T-helper 17 cell (primary cell): ENCODE measurements at places on chromosomes 12 and 14.

DNA sequence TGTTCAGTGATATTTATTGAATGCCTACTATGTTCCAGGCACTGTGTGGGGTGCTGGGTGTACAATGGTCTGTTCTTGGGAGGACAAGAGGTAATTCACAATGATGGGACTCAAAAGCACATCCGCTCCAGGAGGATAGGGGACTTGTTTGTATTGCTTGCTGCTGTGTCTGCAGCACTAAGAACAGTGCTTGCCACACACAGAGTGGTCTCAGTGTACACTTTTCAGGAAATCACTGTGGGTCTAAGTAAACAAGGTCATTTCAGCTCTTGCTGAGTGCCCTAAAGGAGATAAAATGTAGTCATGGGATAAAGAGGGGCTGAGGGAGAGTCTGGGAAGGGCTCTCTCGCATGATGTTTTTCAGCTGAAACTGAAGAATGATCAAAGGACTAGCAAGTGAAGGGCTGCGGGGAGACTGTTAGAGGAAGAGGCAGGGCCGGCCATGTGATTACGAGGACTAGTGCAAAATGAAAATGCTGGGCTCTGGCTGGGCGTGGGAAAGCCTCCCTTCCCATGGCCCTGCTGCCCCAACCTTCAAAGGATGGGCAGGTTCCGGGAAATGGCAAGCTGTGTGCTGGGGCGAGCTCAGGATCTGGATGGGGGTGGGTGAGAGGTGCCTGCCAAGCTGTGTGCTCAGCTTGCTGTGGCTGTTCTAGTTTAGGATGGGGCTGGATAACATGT is 39.1 kb downstream of the ADCK1 start:
- H3K4me3 ChIP-seq: no peak overlapping the region
- peaks cover 4% of the 10 kb centered on the region for H3K36me3 ChIP-seq
- no peaks in the 10 kb centered on the region for H3K27me3 ChIP-seq
- H3K4me1 ChIP-seq: peaks cover 9% of the 10 kb centered on the region

- DNase-seq: no peak
- no peak overlapping the region for H3K4me3 ChIP-seq
These were observed 34.2 kb upstream of the RNASE1 start for GRCh38 chr14:20836668-20837338.

DNA sequence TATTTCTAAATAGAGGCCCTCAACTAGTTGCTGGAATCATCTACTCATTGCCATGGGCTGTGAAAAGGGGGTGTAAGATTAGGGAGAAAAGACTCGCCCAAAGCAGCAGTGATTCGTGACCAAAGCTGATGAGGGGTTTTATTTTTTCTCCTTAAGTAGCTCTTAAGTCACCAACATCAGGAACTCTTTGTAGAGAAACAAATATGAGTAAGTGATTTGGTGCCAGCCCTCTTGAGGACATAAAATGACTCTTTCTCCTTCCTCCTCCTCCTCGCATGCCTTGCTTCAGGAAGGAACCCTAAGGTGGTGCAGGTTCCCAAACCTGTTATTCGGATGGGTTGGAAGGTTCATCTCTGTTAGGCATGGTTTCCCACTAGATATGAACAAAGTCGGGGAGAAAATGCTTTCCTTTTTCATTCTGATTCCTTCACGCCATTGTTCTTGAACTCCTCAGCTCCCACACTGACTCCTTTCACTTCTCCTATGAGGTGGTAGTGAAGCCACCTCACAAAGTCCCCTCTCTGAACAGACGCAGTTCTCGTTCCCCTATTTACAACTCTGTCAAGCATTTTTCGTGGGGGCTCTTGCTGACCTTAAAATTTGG is 113.4 kb downstream of the ETV6 start:
- peaks cover 2% of the 10 kb centered on the region for H3K36me3 ChIP-seq
- no peaks in the 10 kb centered on the region for H3K27me3 ChIP-seq
- peaks cover 65% of the 10 kb centered on the region for H3K4me1 ChIP-seq
- DNase-seq: no peak

DNA sequence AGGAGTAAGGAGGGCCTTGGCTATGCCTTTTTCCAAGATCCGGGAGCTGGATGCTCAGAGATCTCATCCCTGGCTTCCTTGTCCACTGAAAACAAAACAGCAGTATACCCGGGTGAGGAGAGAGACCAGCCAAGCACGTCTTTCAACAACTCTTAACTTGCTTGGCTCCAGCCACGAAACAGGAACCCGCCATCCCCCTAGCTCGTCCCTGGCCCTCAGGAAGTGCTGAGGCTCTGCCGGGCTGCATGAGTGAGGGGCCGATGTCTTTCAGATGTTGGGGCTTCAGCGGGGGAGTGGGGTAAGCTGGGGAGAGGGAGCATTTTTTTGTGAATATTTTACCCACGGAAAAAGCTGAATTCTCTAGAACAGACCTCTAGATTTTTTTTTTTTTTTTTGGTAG is 231.1 kb downstream of the CACNA1C start:
- H3K27ac ChIP-seq: no peak overlapping the region
- H3K27me3 ChIP-seq: peaks cover 59% of the 10 kb centered on the region
- no peak overlapping the region for H3K4me3 ChIP-seq
- DNase-seq: no peak
- no peaks in the 10 kb centered on the region for H3K36me3 ChIP-seq

GRCh38 chr12:76259660-76260389 is 88.4 kb downstream of the BBS10 start:
- no peak overlapping the region for H3K4me3 ChIP-seq
- DNase-seq: no peak
- no peak overlapping the region for H3K27ac ChIP-seq
- no peaks in the 10 kb centered on the region for H3K4me1 ChIP-seq

GRCh38 chr14:96051642-96052540 is 12.7 kb downstream of the C14orf132 start:
- peaks cover 6% of the 10 kb centered on the region for H3K4me1 ChIP-seq
- DNase-seq: no peak
- peak overlapping the region; percentile 6 for H3K27ac ChIP-seq
- H3K4me3 ChIP-seq: no peak overlapping the region
- peaks cover 29% of the 10 kb centered on the region for H3K27me3 ChIP-seq

GRCh38 chr12:57803319-57803893 is 15.1 kb downstream of the AVIL start:
- no peaks in the 10 kb centered on the region for H3K27me3 ChIP-seq
- H3K4me1 ChIP-seq: peaks cover 10% of the 10 kb centered on the region
- no peak for DNase-seq
- no peak overlapping the region for H3K27ac ChIP-seq
- H3K4me3 ChIP-seq: no peak overlapping the region
- H3K36me3 ChIP-seq: peaks cover 10% of the 10 kb centered on the region

DNA sequence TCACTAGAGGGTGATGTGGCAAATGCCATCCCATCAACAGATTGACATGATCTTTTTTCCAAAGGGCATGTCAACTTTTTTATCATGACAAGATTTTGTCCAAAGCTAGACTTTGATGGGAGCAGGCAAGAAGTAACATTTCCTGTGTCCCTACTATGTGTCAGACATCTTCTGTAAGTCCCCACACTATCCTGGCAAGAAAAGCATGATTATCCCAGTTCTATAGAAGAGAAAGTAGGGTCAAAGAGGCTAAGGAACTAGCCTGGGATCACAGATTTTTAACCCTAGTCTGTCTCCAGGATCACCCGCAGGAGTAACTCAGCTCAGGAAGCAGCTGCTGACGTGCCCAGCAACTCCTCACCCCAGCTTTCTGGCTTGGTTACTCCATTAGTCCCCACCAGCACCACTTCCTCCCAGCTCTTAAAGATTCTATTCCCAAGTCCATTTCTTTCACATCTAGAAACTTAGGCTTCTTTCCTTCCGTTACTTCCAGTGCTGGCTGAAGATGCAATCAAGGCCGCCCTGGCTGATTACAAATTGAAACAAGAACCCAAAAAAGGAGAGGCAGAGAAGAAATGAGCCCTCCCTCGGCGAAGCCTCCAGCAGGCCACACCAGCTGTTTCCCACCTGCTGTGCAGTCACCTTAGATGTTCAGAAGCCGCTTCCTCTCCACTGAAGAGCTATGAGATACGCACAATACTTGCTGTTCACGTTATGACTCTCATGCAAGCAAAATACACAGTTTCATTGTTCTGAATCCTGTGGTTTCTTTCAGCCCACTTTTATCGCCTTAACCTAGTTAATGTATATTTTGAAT is 6.2 kb downstream of the ISCU start:
- peak overlapping the region; percentile 85 for H3K4me3 ChIP-seq
- peaks cover 44% of the 10 kb centered on the region for H3K4me1 ChIP-seq
- peak; percentile 57 for DNase-seq
- H3K27me3 ChIP-seq: no peaks in the 10 kb centered on the region
- peaks cover 4% of the 10 kb centered on the region for H3K36me3 ChIP-seq

DNA sequence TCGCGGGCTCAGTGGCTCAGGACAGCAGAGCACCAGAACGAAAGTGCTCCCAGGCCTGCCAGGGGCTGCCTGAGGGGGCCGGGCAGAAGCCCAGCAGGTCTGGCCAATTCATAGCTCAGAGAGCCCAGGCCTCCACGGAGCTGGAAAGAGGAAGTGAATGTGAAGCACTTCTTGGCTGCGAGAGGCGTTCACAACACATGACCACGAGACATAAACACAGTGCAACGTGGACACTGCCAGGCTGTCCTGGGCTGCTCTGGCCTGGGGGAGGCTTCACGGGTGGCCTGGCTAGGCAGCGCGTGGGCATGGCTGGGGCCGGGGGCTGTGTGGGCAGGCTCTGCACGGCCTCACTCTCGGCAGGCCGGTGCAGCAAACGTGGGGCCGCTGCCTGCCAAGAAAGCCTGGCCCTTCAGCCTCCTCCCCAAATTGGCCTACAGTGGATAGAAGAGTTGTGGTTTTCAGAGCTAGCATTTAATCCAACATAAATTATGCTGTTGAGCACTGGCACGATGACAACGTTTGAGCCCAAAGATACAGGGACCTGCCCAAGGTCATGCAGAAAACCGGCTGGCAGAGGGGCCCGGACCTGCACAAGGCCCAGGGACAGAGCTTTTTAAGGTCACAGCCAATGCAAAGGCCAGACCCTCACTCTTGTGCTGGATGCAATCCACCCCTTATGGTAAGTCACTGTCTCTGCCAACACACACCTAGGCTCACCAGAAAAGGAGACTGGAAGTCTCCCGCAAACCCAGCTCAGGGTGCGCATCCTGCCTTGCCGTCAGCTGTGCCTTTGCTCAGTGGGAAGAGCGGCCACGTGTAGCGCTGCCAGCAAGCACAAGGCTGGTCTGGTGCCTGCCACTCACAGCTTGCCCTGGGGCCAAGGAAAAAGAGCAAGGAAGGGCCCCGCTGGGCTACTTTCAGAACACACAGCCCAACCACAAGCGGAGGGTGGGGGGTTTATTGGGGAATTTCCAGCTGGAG is 8.6 kb downstream of the SLC25A29 start:
- no peak for DNase-seq
- no peaks in the 10 kb centered on the region for H3K36me3 ChIP-seq
- no peaks in the 10 kb centered on the region for H3K4me1 ChIP-seq
- peak overlapping the region; percentile 11 for H3K27ac ChIP-seq
- H3K4me3 ChIP-seq: no peak overlapping the region

- no peaks in the 10 kb centered on the region for H3K4me1 ChIP-seq
- no peaks in the 10 kb centered on the region for H3K27me3 ChIP-seq
- H3K36me3 ChIP-seq: peaks cover 2% of the 10 kb centered on the region
- no peak overlapping the region for H3K4me3 ChIP-seq
These were observed 142.6 kb downstream of the GPHN start for GRCh38 chr14:66650491-66650911.

- no peak overlapping the region for H3K27ac ChIP-seq
- H3K4me1 ChIP-seq: peaks cover 27% of the 10 kb centered on the region
- DNase-seq: no peak
- no peaks in the 10 kb centered on the region for H3K36me3 ChIP-seq
These were observed 284.7 kb upstream of the PWP1 start for GRCh38 chr12:107400686-107401447.

DNA sequence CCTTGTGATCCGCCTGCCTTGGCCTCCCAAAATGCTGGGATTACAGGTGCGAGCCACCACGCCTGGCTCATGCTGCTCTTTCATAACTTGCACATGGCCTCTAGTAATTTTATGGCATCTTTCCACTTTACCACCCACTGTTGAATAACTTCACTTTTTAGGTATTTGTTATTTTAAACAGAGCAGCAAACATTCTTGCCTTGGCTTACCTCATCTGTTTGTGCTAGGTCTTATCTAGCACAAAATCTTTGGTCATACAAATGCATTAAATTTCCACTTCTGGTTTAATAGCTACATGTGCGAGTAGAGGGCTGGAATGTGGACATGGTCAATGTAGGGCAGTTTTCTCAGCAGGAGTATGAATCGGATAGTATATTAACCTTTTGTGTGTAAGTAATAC is 38.8 kb upstream of the ATF7IP start:
- no peak overlapping the region for H3K4me3 ChIP-seq
- H3K27ac ChIP-seq: no peak overlapping the region
- peaks cover 4% of the 10 kb centered on the region for H3K4me1 ChIP-seq
- no peaks in the 10 kb centered on the region for H3K27me3 ChIP-seq

GRCh38 chr12:48423171-48423570 is 49.2 kb upstream of the ANP32D start:
- H3K27me3 ChIP-seq: peaks cover 15% of the 10 kb centered on the region
- no peaks in the 10 kb centered on the region for H3K4me1 ChIP-seq
- no peak overlapping the region for H3K4me3 ChIP-seq
- H3K27ac ChIP-seq: no peak overlapping the region
- H3K36me3 ChIP-seq: peaks cover 3% of the 10 kb centered on the region

GRCh38 chr12:127650626-127651025 is 616.3 kb upstream of the TMEM132C start:
- no peaks in the 10 kb centered on the region for H3K4me1 ChIP-seq
- H3K27me3 ChIP-seq: no peaks in the 10 kb centered on the region
- no peaks in the 10 kb centered on the region for H3K36me3 ChIP-seq
- DNase-seq: no peak
- no peak overlapping the region for H3K27ac ChIP-seq
- H3K4me3 ChIP-seq: no peak overlapping the region

DNA sequence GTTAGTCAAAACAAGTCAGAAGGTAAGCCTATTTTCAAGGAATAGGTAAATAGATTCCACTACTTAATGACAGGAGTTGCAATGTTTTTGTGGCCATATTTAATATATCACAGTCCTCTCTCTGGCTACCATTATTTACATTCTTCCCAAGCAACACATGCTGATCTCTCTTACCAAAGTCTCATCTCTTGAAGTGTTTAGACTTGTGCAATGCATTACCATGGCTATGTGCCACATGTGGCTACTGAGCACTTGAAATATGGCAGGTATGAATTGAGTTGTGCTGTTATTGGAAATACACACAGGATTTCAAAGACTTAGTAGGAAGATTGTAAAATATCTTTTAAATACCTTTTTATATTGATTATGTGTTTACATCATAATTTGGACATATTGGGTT is 262.4 kb upstream of the PDE3A start:
- no peak overlapping the region for H3K27ac ChIP-seq
- no peaks in the 10 kb centered on the region for H3K36me3 ChIP-seq
- no peaks in the 10 kb centered on the region for H3K4me1 ChIP-seq
- DNase-seq: no peak

DNA sequence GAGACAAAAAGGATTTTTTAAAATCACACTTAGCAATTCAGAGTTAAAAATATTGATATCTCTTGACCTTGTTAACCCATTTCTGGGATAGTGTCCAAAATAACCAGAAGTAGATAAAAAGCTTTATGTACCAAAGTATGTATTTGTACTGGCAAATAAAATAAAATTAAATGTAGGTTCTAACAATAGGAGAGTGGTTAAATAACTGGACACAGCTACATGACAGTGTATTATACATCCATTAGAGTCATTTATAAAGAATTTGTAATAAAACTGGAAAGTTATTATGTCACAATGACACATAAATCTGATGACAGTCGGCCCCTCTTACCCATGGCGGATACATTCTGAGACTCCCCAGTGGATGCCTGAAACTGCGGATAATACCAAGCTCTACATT is 34.0 kb downstream of the BMAL2 start:
- peaks cover 3% of the 10 kb centered on the region for H3K36me3 ChIP-seq
- no peak overlapping the region for H3K4me3 ChIP-seq
- H3K27ac ChIP-seq: no peak overlapping the region
- no peak for DNase-seq
- peaks cover 10% of the 10 kb centered on the region for H3K27me3 ChIP-seq
